ENCODE measurements at places on chromosomes 1 and 21.

GRCh38 chr1:35559317-35559944 lies 1.8 kb downstream of the NCDN start:
- no peak for DNase-seq

DNA sequence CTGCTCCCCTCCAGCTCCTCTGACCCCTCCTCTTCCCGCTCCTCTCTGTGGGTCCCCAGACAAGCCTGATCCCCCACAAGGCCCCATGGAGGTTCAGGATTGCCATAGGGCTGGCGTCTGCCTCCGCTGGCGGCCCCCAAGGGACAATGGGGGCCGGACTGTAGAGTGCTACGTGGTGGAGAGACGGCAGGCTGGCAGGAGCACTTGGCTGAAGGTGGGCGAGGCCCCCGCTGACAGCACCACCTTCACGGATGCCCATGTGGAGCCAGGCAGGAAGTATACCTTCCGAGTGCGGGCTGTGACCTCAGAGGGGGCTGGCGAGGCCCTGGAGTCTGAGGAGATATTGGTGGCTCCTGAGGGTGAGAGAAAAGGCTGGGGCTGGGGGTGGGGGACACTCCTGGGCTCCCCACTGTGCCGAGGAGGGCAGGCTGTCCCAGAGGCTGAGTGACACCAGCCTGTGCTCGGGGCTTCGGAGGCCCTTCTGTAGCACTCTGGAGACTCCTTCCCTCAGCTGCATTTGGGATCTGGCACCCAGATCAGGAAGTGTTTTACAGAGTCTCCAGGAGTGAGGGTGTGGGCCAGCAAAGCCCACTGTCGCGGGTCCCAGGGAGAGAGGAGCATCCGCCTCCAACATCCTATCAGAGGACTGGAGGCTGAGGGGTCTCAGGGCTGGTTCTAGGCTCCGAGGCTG lies 25.9 kb downstream of the IGFN1 start:
- no peak for DNase-seq

DNA sequence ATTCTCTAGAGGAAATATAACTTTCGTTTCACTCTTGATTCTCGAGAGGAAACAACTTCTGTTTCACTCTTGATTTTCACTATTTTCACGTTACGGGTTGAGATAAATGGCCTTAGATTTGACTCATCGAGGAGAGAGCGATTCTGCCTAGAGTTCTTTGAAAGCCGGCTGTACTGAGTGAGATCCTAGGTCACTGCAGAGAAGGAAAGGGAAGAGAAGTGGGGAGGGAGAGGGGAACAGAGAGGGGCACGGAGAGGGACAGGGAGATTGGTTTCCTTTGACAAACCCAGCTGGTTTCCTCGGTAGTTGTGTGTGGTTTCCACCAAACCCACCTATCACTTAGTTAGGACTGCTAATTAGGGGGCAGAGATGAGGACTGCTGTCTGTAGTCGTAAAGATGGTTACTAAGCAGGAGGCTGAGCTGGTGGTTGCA lies 21.6 kb upstream of the GPR137B start:
- no peak for DNase-seq

GRCh38 chr1:179155615-179156014 lies 73.7 kb downstream of the TOR3A start:
- no peak for DNase-seq

- no peak for DNase-seq
Observed at GRCh38 chr1:176517484-176517883, 54.5 kb downstream of the PAPPA2 start.

- DNase-seq: no peak
Observed at GRCh38 chr1:33610391-33610790, 137.9 kb downstream of the ZSCAN20 start.

- DNase-seq: no peak
Observed at GRCh38 chr1:238710697-238711096, 675.7 kb upstream of the CHRM3 start.

- DNase-seq: no peak
Observed at GRCh38 chr1:238916828-238917227, 469.5 kb upstream of the CHRM3 start.

DNA sequence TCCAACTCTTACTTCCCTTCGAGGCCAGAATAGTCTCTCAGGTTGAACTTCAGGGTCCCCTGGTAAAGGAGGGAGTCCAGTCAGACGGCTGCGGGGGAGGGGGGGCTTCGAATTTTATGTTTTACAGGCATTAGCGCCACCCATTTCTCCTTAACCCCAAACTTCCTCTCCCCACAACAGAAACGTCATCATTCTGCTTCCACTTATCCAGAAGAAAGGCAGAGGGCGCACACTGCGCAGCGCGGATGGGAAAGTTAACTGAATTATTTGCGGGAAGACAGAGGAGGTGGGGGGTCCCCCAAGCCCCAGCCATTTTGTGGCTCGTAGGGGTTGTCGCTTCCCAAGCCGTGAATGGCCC lies 529 bp upstream of the PRMT2 start:
- DNase-seq: no peak

DNA sequence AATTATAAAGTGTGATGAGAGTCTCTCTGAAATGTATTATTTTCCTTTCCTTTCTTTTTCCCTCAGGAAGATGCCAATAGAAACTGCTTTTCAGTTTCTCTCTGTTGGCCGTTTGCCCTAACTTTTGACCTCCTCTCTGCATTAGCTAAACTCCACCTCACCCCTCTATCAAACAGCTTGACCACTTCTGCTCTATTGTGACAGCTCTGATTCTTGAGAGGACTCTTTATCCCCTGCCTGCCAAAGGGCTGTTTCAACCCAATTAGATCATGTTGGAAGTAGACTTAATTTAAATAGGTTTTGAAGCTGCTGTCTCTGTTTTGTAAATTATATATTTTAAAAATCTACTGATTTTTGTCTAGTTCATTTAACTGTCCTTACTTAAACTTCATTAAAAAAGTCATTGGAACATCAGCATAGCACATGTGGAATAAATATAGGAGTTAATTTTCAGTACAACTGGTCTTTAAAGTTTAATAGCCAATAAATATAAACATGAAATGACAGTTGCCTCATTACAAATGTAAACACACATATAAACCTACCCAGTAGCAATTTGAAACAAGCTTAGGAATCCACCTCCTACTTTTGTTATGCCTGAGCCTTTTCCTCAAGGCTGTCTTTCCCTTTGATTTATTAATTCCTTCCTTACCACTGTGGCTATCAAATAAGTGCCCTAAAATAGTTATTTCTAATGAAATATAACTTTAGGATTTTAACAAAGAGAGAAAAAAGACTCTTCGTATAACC lies 152.0 kb downstream of the CHRM3 start:
- no peak for DNase-seq

- DNase-seq: no peak
Observed at GRCh38 chr1:116420417-116421200, 47.6 kb downstream of the ATP1A1 start.

- no peak for DNase-seq
Observed at GRCh38 chr1:26387447-26387846, 14.9 kb upstream of the ZNF683 start.

- no peak for DNase-seq
Observed at GRCh38 chr1:47390843-47391242, 25.2 kb upstream of the FOXE3 start.

GRCh38 chr1:59223989-59224634 lies 72.8 kb upstream of the FGGY start:
- DNase-seq: no peak

GRCh38 chr1:3022511-3022973 lies 1.3 kb downstream of the ACTRT2 start:
- no peak for DNase-seq

GRCh38 chr21:35764586-35764985 lies 295.7 kb downstream of the SETD4 start:
- DNase-seq: no peak

DNA sequence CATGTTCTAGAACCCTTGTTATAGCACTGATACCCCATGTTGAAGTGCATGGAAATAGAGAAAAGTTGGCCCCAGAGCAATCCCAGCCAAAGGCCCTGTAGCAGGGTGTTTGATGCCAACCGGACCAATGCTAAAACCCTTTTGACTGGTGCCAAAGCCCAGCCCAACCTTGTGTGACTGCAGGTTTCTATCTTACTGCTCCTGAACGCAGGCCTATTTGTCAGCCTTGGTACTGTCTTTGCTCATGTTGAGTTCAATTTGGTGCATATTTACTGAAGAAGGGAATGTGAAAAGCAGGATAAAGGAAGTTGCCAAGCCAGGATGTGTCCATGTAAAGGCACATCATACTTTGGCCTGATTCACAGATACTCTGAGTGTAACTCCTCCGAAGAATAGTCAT lies 51.7 kb upstream of the NFASC start:
- no peak for DNase-seq

GRCh38 chr1:207241164-207241934 lies 80.1 kb upstream of the CD55 start:
- DNase-seq: no peak

- no peak for DNase-seq
Observed at GRCh38 chr1:211326528-211327345, at the start of gene TRAF5. Gene TRAF5, plus strand, starts transcription at chr1:211326833. Its CDS starts 26,407 bp downstream, at chr1:211353240.

GRCh38 chr1:109304226-109304920 lies 2.4 kb downstream of the MYBPHL start:
- DNase-seq: no peak

- DNase-seq: no peak
Observed at GRCh38 chr1:41695118-41695745, 210.7 kb upstream of the EDN2 start.

DNA sequence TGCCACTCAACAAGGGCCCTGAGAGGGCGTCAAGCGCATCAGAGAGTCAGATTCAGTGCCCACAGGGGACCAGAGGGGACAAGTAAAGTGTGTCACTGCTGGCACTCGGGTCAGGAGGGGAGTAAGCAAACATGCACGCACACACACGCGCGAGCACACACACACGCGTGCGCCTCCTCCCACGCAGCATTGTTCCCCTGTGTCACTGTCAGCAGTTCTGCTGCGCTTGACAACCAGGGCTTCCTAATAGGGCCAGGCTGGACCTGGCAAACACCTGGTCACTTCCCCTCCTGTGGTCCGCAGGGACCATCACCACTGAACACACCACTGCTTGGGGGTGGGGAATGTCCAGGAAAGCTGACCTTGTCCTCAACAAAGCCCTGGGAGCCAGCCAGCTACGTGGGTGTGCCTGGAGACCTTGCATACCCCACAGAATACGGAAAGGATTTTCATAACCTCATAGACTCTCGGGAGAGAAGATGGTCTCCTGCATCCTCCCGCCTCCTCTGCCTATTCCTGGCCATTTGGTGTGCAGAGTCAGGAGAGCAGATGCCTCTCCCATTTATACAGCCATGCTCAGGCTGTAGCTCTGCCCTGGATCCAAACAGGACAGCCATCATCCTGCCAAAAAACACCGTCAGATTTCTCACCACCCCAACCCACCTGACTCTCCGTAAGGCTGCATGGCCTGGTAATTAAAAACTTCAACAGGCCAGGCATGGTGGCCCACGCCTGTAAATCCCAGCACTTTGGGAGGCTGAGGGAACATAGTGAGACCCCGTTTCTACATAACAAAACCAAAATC lies 73.2 kb downstream of the SSBP3 start:
- no peak for DNase-seq

DNA sequence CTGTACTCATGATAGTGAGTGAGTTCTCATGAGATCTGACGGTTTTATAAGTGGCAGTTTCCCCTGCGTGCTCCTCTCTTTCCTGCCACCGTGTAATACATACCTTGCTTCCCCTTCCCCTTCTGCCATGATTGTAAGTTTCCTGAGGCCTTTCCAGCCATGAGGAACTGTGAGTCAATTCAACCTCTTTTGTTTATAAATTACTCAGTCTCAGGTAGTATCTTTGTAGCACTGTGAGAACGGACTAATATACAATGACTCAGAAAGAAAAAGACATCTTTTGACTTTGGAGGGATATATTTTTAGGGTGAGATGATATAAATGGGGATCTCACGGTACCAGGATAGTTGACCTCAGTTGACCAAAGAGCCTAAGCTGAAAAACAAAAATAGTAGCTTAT lies 74.7 kb upstream of the BACH1 start:
- DNase-seq: no peak

DNA sequence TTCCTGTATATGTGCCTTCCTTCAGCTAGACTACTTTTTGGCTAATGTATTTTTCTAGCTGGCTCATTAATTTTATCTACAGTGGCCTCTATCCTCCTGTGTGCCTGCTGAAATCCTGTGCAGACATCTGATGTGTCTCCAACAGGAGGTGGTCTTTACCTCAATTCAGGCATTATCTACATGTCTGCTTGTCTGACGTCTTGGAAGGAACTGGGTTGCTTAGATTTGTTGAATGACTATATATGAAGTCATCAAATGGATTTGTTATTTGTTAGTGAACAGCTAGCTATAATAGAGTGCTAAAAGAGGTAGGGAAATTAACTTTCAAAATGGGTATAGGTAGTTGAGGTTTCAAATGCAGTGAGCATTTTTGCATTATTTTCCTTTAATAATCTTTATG lies 6.7 kb downstream of the RPL5 start:
- DNase-seq: no peak

DNA sequence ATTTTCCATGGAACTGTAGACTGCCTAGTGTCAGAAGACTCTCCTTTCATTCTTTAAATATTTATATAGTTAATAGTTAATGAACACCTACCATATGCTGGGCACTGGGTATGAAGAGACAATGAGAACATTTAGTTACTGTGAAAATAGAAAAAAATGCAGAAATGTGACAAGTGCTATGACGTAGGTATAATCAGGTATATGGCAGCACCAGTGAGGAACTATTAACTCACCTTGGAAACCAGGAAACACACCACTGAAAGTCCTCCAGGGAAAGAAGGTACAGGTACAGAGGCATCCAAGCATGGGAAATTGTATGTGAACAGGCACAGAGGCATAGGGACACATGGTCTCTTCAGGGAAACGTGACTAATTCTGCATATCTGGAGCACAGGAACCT lies 42.3 kb downstream of the DPT start:
- DNase-seq: no peak

- no peak for DNase-seq
Observed at GRCh38 chr1:145711213-145711651, 4.1 kb upstream of the PDZK1 start.

DNA sequence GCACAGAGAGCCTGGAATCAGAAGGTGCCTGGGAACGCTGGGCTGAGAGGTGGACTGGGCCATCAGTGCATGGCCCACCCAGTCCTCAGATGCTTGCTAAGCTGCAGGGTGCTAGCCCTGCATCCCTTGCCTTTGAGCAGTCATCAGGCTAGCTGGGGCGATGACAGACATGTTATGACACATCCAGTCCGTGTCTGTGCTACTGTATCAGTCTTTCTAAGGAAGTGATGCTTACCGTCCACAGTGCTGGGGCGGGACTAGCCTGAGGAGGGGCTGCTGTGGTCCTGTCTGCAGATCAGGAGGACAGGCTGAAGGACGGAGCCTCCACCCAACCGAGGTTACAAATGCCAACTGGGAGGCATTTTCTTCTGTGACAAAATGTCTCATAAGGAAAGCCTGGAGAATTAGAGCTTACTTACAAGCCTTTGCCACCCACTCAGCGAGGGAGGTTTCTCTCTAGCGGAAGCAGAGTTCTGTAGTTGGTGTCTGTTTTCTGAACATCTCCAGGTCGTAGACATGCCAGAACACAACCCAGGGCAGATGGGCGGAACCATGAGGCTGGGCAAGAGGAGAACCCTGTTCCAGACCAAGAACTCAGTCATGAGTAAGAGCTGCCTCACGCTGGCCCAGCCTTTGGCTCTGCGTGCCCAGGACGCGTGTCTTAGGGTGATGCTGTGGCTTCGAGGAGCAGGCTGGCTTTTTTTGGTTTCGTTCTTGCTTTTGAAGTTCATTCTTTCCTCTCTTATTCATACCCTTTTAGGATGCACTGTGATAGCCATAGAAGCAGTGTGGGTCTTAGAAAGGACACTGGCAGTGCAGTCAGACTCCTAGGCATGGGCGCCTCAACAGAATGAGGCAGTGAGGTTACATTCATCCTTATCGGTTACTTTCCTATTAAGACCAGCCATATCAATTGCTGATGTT lies 14.3 kb downstream of the SLFNL1 start:
- no peak for DNase-seq

GRCh38 chr1:114345930-114346479 lies 165.0 kb downstream of the TRIM33 start:
- DNase-seq: no peak

All from stimulated activated CD8-positive, alpha-beta memory T cell treated with anti-CD3 and anti-CD28 coated beads, Interleukin-7, amount 100 ng/mL, for 24 hours (primary cell).